Activated T-cell treated with anti-CD3 and anti-CD28 coated beads, Interleukin-2, amount 50 U/mL, for 72 hours (primary cell): ENCODE measurements at places on chromosomes 6 and 20. TPM values are rescaled to one million over a fixed set of nuclear protein-coding genes. Genes with fewer than 3 reads are reported as not detected.
A peak's percentile ranks its signal among the peaks of the same experiment; 100 is the strongest.

- no peak overlapping the region for H3K27ac ChIP-seq
- H3K4me1 ChIP-seq: no peaks in the 10 kb centered on the region
- peaks cover 9% of the 10 kb centered on the region for H3K27me3 ChIP-seq
- H3K4me3 ChIP-seq: no peak overlapping the region
Measured at GRCh38 chr20:38205001-38205400, 39.9 kb upstream of the TGM2 start.

GRCh38 chr20:33038243-33038642 lies 6.8 kb downstream of the BPIFB6 start:
- no peaks in the 10 kb centered on the region for H3K4me1 ChIP-seq
- H3K27me3 ChIP-seq: no peaks in the 10 kb centered on the region
- no peak for DNase-seq
- H3K36me3 ChIP-seq: no peaks in the 10 kb centered on the region
- H3K4me3 ChIP-seq: no peak overlapping the region

GRCh38 chr6:710601-711571 lies 17.9 kb upstream of the EXOC2 start:
- H3K36me3 ChIP-seq: no peaks in the 10 kb centered on the region
- peak overlapping the region; percentile 98 for H3K4me3 ChIP-seq
- H3K27ac ChIP-seq: peak overlapping the region; percentile 98
- peaks cover 41% of the 10 kb centered on the region for H3K4me1 ChIP-seq

The CYP39A1 gene
- total RNA-seq: not detected

The FRS3 gene
- 11.4 TPM for total RNA-seq
